ENCODE measurements at places on chromosomes 5 and 9. TPM values are rescaled to one million over a fixed set of nuclear protein-coding genes. Genes with fewer than 3 reads are reported as not detected.

- no peak for DNase-seq
These were observed 234.4 kb upstream of the ATP10B start for GRCh38 chr5:161086461-161086860.

GRCh38 chr5:137195483-137195882, 303.6 kb downstream of the SPOCK1 start:
- DNase-seq: no peak

Gene TRAF2
- 26.6 TPM for total RNA-seq

DNA sequence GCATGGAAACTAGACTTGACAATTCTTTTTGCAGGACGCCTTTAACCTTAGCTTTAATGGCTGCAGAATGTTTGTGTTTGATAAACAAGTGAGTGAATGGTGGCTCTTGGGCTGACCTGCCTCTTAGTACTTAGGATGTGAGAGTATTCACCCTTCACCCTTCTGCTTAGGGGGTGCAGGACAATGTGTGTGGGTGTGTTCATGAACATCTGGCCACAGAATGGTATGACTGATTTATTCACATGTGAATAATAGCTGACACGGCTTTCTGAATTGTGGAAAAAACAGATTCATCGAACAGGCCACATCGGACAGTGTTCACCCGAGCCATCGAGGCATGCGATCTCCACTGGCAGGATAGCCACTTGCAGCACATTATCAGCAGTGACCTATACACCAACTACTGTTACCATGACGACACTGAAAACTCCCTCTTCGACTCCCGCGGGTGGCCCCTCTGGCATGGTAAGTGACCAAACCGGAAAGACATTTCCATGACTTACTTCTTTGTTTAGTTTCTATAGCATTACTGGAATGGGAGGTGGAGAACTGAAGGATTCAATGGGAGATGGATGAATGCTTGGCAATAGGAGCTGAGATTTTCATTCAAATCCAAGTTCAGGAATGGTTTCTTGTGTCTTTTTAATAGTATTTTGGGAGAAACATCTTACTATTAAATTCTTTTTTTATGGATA, 193.6 kb downstream of the ZSWIM6 start:
- DNase-seq: no peak

DNA sequence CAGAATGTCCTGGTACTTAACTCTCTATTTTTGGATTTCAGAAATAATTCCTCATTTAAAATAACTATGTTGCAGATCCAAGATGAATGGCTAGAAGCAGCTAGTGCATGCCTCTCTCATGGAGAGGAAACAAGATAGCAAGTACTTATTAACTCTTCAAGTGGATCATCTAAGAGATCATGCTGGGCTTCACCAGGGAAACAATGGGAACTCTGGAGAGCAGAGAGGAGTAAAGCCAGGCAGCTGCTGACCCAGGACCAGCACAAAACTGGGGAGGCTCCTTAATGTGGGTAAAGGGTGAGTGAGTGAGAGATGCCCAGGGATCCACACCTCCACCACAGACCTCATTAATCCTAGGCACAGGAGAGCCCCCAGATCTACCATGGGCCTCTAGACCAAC, 897.8 kb upstream of the ACO1 start:
- no peak for DNase-seq

DNA sequence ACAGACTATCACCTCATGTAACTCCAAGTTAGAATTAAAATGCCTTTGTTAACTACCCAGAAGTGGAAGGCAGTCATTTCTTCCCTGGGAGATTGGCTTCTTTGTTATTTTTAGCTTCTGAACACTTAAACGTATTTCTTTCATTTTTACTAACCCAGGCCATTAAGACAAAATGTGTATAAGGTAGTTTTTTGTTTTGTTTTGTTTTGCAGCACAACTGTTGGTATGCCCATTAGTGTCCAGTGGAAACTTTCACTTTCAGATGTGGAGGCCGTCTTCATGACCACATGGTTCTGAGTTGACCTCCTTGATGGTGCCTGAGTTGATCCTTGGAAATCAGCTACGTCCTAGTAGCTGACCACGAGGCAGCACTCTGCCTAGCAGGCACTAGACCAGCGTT, 264.6 kb upstream of the ZNF608 start:
- no peak for DNase-seq

DNA sequence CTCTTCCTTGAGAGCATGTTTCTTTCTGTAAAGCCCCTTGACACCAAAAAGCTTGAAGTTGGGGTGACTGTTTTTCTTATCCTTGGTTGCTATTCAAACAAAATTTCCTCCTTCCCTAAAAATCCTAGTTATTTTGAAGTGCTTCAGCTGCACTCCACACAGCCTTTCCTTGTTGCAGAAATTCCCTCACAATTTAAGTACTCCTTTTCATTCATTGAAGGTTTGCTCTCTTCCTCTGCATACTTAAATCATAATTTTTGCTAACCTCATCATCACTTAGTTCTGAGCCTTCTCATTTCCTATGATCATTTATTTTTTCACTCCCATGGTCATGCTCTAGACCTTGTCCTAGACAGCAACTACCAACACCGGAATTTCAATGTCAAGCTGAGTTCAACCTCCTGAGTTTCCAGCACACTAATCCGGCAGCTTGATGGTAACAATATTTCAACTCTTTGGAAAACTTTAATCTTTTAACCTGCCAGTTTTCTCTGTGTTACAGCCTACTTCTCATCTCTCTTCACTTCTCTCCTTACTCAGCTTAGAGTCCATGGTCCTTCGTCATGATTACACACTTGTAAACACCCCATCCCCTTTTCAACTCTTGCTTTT, 78.7 kb upstream of the ACTBL2 start:
- DNase-seq: no peak

Gene TMEFF1
- total RNA-seq: not detected

- no peak for DNase-seq
These were observed 438.1 kb downstream of the ACTL7B start for GRCh38 chr9:108417726-108418125.

DNA sequence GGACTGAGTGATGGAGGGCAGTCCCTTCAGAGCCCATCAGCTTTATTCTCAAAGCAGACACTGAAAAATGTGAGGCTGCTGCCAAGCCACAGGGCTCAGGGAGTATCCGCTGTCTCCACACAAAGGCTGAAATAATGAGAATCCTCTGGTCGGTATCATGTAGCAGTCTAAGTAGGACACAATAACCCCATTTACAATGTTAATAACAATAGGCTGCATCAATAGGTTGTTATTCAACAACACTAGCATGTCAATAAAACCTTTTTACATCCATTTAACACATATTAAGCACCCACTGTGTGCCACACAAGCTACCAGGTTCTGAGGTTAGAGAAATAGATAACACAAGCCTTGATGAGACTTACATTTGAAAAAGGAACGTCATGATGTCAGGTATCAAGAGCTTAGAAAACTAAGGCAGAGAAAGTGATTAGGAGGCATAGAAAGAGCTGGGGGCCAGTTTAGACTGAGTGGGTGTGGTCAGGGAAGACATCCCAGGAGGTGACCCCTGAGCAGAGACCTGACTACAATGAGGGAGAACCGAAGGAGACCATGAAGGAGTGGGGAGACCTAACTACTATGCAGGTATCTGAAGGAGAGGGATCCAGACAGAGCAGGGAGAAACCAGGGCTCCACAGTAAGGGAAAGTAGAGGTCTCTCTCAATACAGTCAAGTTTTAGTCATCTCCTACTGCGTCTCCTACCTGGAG, 140.1 kb upstream of the GRIA1 start:
- no peak for DNase-seq

DNA sequence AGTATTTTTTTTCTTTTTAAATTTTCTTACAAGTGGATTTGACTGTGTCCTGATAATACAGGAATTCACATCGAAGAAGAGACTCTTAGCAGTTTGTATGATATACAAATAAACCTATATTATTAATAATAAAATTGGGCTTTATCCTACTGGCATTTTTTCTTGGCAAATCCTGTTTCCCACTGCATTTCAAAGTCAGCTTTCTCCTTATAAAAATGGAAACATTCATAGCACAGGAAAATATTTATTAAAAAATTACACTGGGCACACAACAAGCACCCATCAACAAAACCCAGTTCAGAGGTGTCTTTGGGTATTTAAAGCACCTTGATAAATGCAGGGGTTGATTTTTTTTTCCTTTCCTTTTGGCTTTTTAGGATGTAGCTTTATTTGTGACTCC, 200.9 kb downstream of the MEF2C start:
- no peak for DNase-seq

Measured in Peyer's patch (tissue), 4 donors.